Esophagus squamous epithelium (tissue), 5 donors: ENCODE measurements at places on chromosomes 11 and 22.

DNA sequence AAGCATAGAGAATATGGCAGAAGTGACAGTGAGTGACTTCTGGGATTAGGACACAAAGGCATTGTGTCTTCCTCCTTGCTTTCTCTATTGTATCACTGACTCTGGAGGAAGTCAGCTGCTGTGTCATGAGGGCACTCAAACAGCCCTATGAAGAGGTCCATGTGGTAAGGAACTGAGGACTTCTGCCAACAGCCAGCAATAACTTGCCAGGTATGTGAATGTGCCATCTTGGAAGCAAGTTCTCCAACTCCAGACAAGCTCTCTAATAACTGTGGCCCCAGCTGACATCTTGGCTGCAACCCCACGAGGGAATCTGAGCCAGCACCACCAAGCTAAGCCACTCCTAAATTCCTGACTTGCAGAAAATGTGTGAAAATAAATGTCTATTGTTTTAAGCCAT, 83.6 kb upstream of the ZBED5 start:
- no peak for DNase-seq

GRCh38 chr11:74141241-74141695, 29.5 kb downstream of the C2CD3 start:
- no peak for DNase-seq

DNA sequence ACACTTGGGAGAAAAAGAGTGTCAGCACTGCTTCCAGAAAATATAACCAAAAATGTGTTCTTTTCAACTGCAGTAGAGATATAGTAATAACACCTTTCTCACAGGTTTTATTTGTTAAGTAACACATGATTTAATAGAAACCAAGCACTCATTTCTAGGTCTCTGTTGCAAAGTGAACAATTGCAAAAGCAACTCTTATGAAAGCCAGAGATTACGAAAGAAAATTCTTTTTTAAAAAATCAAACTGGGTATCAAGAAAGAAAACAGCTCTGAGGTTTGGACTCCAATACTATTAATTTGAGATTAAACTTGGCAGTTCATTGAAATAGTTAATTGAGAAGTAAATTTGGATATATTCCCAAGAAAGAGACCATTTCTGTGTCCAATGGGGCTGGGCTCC, 9.8 kb upstream of the XKR3 start:
- no peak for DNase-seq

DNA sequence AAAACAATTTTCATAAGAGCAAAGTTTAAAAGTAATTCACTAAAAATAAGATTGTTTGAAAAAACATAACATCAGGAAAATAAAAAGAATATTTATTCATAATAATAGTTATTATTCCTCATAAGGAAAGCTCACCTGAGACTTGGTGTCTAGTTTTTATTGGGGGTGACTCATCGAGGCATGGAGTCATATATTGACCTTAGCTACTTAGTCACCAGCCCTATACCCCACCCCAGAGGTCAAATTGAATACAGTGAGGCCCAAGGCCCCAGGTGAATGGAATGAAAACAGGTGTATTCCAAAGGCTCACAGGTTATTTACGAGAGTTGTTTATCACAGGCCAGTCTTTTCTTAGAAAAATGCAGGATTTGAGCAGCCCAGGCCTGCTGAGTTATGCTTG, 36.9 kb downstream of the CNTF start:
- DNase-seq: no peak

GRCh38 chr11:30392221-30392784, 69.4 kb downstream of the ARL14EP start:
- DNase-seq: no peak

- no peak for DNase-seq
Measured at GRCh38 chr22:29797351-29797750, 30.2 kb downstream of the UQCR10 start.

DNA sequence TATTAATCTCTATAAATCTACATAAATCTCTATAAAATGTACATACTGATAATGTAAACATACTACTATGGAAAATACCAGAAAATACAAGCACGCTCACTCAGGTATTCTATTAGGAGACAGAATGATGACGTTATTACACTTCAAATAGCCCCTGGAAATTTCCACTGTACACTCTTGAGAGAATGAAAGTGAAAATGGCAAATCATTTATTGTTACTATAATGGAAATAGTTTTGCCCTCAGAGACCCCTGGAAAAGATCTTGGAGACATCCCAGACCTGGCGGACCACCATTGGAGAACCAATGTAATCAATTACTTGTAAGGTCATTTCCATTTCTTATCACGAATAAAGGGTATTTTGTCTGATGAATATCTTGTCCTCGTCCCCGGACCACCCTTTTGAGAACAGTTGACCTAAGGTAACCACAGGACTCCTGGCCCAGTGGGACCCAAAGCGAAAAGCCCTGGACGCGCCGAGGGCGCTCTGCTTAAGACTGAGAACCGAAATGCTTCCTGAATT, 509 bp upstream of the PRRG4 start:
- no peak for DNase-seq

GRCh38 chr11:110340436-110340835, 44.0 kb upstream of the RDX start:
- DNase-seq: no peak

DNA sequence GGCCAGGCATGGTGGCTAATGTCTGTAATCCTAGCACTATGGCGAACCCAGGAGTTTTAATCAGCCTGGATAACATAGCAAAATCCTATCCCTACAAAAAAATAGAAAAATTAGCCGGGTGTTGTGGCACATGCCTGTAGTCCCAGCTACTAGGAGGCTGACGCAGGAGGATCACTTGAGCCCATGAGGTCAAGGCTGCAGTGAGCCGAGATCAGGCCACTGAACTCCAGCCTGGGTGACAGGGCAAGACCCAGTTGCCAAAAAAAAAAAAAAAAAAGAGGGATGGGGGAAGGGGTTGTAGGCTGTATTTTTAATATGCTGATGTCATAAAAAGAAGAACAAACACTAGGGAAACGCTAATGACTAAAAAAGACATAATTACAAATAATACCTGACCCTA, 12.1 kb downstream of the DDX6 start:
- DNase-seq: no peak

DNA sequence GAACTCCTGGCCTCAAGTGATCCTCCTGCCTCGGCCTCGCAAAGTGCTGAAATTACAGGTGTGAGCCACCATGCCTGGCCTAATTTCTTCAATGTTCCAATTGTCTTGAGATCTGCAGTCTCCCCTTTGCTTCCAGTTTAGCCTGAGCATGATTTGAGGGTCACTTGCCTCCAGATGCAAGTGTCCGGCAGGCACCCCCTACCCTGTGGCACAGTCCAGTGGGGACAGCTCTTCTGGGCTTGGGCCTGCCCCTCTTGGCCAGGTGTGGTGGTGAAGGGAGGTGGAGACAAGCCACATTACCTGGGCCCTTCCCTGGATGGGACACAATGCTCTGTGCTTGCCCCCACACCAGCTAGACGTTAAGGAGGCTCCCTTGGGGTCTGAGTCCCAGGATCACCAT, 21.3 kb upstream of the CACNG2 start:
- DNase-seq: no peak

GRCh38 chr11:77052518-77052917, 14.3 kb upstream of the CAPN5 start:
- no peak for DNase-seq

GRCh38 chr11:12216671-12217374, 106.4 kb downstream of the MICAL2 start:
- no peak for DNase-seq

DNA sequence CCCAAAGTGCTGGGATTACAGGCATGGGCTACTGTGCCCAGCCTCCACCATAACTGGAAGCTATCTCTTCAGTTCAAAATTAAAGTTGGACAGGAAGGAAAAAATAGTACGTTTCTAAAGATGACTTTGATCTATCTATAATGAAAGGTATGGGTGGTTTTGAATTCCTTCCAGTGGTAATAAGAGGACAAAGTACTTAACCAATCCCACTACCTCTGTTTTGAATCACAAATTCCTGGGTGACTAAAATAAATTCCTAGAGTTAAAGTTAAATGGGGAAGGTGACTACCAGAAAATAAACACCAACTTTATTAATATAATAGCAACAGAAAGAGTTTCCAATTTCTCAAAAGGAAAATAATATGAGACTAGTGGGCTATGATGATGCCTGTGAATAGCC, 9.1 kb downstream of the PHF5A start:
- DNase-seq: no peak

- no peak for DNase-seq
Measured at GRCh38 chr11:107695446-107695845, 16.4 kb downstream of the SLN start.

- DNase-seq: no peak
Measured at GRCh38 chr22:19679522-19680101, 34.7 kb upstream of the SEPTIN5 start.

DNA sequence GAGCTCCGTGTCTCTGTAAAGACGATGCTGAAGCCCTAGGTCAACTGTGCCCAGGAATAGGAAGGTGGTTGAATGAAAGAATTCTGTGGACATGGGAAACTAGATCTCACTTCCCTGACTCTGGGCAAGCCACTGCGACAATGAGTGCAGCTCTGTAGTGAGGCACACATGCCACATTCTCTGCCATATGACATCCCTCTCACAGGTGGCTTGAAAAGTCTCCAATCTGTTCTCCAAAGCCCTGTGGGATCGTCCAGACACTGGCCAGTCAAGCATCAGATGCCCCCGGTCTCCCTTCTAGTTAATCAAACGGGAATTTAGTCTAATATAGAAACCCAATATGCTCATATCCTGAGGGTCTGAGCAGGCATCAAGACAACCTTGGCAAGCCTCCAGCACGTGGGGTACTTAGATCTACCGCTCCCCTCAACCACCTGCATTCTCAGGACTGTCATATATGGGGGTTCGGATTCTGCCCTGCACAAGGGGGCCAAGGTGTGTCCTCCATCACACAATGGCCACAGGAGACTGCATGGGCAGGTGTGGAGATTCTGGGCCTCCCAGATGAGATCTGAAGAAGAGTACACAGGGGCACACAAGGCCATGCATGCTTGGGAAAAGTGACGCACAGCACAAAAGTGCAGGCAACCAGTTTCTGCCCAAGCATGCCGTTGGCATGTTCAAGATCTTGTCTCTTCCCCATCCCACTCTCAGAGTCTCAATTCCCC, 11.9 kb downstream of the DKK3 start:
- no peak for DNase-seq

GRCh38 chr11:76604626-76605241, 65.8 kb downstream of the LRRC32 start:
- no peak for DNase-seq
